ENCODE measurements at places on chromosomes 3 and 15. TPM values are rescaled to one million over a fixed set of nuclear protein-coding genes. Genes with fewer than 3 reads are reported as not detected.
A peak's percentile ranks its signal among the peaks of the same experiment; 100 is the strongest.

The SCAANT1 gene
- total RNA-seq, result not detected

The CLDN16 gene
- 0.24 TPM for total RNA-seq

DNA sequence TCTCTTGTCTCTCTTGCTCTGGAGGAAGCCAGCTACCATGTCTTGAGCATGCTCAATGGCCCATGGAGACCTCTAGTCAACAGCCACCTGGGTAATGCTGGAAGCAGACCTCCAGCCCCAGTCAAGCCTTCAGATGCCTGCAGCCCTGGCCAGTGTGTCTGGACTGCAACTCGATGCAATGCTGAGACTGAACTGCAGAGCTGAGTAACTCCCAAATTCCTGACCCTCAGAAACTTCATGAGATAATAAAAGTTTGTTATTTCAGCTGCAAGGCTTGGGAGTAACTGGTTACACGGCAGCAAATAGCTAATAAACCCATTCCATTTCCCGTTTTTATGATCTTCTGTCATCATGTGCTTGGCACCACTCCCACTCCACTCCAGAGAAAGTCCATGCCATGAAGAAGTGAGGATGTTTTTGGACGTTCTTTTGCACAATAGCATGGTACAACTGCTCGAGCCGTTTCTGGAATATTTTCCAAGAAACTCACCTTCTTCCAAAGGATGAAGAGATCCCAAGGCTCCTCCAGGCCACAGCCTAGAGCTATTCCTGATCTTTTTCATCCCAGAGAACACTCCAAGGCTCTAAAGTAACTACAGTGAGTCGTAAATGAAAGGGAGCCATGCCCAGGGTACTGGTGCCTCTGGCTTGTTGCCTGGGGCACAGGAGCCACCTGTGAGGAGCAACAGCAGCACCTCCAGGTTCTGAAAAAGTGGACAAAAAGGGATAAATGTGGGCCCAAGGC lies 72.0 kb upstream of the KLF13 start:
- no peak for DNase-seq

- DNase-seq, result no peak
Measured at GRCh38 chr3:100129941-100130340, 15.6 kb upstream of the FILIP1L start.

The HIGD2B gene
- not detected for total RNA-seq

The CSPG5 gene
- not detected for total RNA-seq

The MCF2L2 gene
- not detected for total RNA-seq

DNA sequence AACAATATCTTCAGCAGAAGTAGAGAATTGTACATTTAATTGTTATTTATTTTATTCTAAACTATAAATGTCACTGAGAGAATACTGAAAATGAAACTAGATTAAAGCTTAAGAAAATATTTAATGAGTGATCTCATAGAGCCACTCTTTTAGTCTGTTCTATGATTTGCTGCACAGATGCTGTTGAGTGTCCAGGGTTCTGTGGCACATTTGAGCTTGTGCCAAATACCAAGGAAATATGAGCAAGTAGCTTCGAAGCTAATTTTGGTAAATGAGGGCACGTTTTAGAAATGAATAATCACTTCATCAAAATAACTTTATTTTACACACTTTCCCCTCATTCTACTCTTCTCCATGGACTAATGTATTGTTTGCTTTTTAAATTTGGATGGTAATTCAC lies 53.6 kb upstream of the THRB start:
- DNase-seq, result no peak

- peak; percentile 10 for DNase-seq
Measured at GRCh38 chr15:69132977-69133861, 27.2 kb upstream of the GLCE start.

- no peak for DNase-seq
Measured at GRCh38 chr3:153144779-153145178, 17.2 kb upstream of the RAP2B start.

GRCh38 chr3:132448216-132448961 lies 31.1 kb downstream of the DNAJC13 start:
- no peak for DNase-seq

The DPPA4 gene
- not detected for total RNA-seq

DNA sequence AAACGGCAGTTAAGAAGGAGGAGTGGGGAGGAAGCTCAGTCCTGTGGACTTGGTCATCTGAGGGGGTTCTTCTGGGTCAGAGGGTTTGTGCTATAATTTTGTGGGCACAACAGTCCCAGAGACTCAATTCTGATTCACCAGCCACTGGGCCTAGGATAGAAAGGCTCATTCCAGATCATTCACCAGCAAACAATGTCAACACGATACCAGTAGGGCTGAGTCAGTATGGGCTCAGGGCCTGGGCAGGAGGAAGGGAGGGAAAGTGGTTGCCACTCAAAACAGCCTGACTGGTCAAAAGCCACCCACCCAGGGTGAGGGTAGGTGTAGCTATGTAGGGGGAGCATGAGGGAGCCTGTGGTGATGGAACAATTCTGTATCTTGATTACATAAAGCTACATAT lies 86.9 kb upstream of the MEX3B start:
- DNase-seq, result no peak

The DPPA2 gene
- total RNA-seq, result not detected

- peak; percentile 38 for DNase-seq
Measured at GRCh38 chr3:132180337-132180791, 136.8 kb upstream of the ACP3 start.

- DNase-seq, result no peak
Measured at GRCh38 chr15:57401546-57401945, 25.2 kb downstream of the CGNL1 start.
